Ovary (tissue), 10 donors: ENCODE measurements at places on chromosomes 7 and 10. TPM values are rescaled to one million over a fixed set of nuclear protein-coding genes. Genes with fewer than 3 reads are reported as not detected.

Gene KIAA1549
- polyA plus RNA-seq = 2.5 TPM

Gene SORCS3
- polyA plus RNA-seq = 0.07 TPM

Gene TET1
- 0.69 TPM for polyA plus RNA-seq

Gene WDR86
- 3.1 TPM for polyA plus RNA-seq

Gene ZNF518A
- 4.5 TPM for polyA plus RNA-seq

Gene CCDC3
- 74.7 TPM for polyA plus RNA-seq

Gene ANKRD1
- polyA plus RNA-seq = 0.36 TPM

GRCh38 chr7:18294411-18294810 is 201.1 kb upstream of the HDAC9 start:
- H3K27me3 ChIP-seq = no peaks in the 10 kb centered on the region
- no peak overlapping the region for H3K27ac ChIP-seq
- H3K4me3 ChIP-seq = no peak overlapping the region
- H3K36me3 ChIP-seq = no peaks in the 10 kb centered on the region
- DNase-seq = no peak

- H3K27ac ChIP-seq = no peak overlapping the region
- no peaks in the 10 kb centered on the region for H3K27me3 ChIP-seq
- H3K4me3 ChIP-seq = no peak overlapping the region
- no peak for DNase-seq
- H3K36me3 ChIP-seq = no peaks in the 10 kb centered on the region
These were observed 51.4 kb upstream of the APBB1IP start for GRCh38 chr10:26386781-26387180.

GRCh38 chr7:130486114-130486953 is 5.6 kb upstream of the MEST start:
- DNase-seq = peak; percentile 80
- peak overlapping the region; percentile 41 for H3K4me3 ChIP-seq
- H3K27me3 ChIP-seq = no peaks in the 10 kb centered on the region
- H3K36me3 ChIP-seq = no peaks in the 10 kb centered on the region
- H3K4me1 ChIP-seq = peaks cover 5% of the 10 kb centered on the region

- H3K27ac ChIP-seq = no peak overlapping the region
- no peak for DNase-seq
- no peaks in the 10 kb centered on the region for H3K4me1 ChIP-seq
- H3K36me3 ChIP-seq = no peaks in the 10 kb centered on the region
- no peak overlapping the region for H3K4me3 ChIP-seq
- H3K27me3 ChIP-seq = no peaks in the 10 kb centered on the region
These were observed 181.8 kb upstream of the PRSS1 start for GRCh38 chr7:142567201-142568075.

GRCh38 chr7:142753366-142753765 is 4.1 kb downstream of the PRSS1 start:
- H3K4me1 ChIP-seq = no peaks in the 10 kb centered on the region
- H3K27ac ChIP-seq = no peak overlapping the region
- H3K4me3 ChIP-seq = no peak overlapping the region
- no peaks in the 10 kb centered on the region for H3K27me3 ChIP-seq
- no peak for DNase-seq
- H3K36me3 ChIP-seq = no peaks in the 10 kb centered on the region

- no peaks in the 10 kb centered on the region for H3K27me3 ChIP-seq
- H3K4me1 ChIP-seq = no peaks in the 10 kb centered on the region
- H3K4me3 ChIP-seq = no peak overlapping the region
- no peak for DNase-seq
- H3K27ac ChIP-seq = no peak overlapping the region
These were observed 19.7 kb downstream of the DNAJC12 start for GRCh38 chr10:67818323-67818722.

- DNase-seq = no peak
- H3K27ac ChIP-seq = no peak overlapping the region
- H3K4me3 ChIP-seq = no peak overlapping the region
- no peaks in the 10 kb centered on the region for H3K36me3 ChIP-seq
These were observed 39.7 kb downstream of the TAC1 start for GRCh38 chr7:97771576-97771975.

DNA sequence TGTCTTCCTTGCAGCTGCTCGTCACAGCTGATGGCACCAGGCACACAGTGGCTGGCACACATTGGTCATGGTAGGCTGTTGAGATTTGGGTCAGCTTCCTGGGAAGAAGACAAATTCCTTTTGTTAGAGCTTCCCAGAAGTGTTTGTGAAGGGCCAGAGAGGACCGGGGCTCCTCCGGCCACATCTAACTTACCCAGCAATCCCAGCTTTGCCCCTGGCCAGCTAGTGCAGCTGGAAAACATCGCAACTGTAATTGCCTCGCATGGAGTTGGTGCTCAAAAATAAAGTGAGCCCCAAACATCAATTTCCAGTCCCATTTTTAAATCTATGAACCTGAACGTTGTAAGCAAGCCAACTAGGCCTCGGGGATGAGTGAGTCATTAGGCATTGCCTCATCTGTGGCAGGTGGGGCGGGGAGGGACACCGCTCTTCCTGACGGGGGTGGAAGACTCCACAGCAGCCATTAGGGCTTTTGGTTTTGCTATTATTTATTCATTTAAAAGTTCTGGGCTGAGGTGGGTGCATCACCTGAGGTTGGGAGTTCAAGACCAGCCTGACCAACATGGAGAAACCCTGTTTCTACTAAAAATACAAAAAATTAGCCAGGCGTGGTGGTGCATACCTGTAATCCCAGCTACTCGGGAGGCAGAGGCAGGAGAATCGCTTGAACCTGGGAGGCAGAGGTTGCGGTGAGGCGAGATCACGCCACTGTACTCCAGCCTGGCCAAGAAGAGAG is 12.4 kb downstream of the CPA5 start:
- DNase-seq = peak; percentile 55
- no peak overlapping the region for H3K4me3 ChIP-seq
- peaks cover 16% of the 10 kb centered on the region for H3K4me1 ChIP-seq
- H3K27me3 ChIP-seq = no peaks in the 10 kb centered on the region
- peak overlapping the region; percentile 25 for H3K27ac ChIP-seq

DNA sequence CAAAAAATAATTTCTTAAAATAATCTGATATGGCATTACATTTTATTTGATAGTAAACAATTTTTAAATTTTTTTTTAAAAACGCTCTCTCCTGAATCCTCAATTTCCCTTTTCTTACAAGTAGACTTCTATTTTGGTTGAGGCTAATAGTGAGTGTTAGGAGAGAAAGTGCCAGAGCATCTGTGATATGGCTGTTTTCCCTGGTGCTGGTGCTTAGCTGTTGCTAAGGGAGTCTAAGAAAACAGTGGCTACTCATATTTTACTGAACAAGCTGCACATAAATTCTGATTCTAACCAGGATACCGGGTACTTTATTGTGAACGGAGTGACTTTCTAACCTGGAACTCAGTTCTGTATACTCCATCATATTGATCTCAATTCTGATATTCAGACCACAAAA is 311.1 kb upstream of the KIAA1217 start:
- no peaks in the 10 kb centered on the region for H3K4me1 ChIP-seq
- no peak overlapping the region for H3K27ac ChIP-seq
- no peak overlapping the region for H3K4me3 ChIP-seq
- no peaks in the 10 kb centered on the region for H3K36me3 ChIP-seq

DNA sequence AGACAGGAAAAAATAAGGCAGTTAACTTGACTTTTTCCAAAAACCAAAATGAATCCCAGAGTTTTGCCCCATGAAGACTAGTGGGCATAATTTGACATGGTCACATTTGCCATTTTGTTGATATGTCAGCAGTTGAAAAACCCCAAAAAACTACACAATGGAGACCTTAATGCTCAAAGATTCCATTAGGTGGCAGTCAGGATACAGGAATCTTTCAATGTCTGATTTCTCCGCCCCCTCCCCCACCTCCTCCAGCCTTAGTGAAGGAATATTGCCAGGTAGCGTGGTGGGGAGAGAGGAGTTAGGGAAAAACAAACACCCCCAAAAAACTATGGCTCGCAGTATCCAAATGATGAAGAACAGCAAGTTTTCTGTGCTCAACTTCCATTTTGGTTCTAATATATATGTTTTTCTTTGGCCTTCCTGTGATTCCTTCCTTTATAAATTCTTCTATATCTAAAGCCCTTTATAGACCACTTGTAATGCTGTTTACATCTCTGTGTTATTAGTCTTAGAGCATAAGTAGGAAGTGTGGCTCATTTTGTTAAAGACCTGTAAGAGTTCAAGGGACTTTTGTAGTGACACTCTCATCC is 6.7 kb upstream of the SMNDC1 start:
- no peak overlapping the region for H3K27ac ChIP-seq
- no peak overlapping the region for H3K4me3 ChIP-seq
- no peaks in the 10 kb centered on the region for H3K4me1 ChIP-seq
- H3K27me3 ChIP-seq = no peaks in the 10 kb centered on the region

GRCh38 chr10:47023237-47024045 is 112.2 kb downstream of the PTPN20 start:
- peak; percentile 17 for DNase-seq
- no peaks in the 10 kb centered on the region for H3K4me1 ChIP-seq
- no peaks in the 10 kb centered on the region for H3K27me3 ChIP-seq
- H3K36me3 ChIP-seq = no peaks in the 10 kb centered on the region
- H3K27ac ChIP-seq = no peak overlapping the region

GRCh38 chr10:43282881-43283280 is 16.0 kb upstream of the RASGEF1A start:
- H3K27me3 ChIP-seq = no peaks in the 10 kb centered on the region
- no peaks in the 10 kb centered on the region for H3K4me1 ChIP-seq
- no peak overlapping the region for H3K27ac ChIP-seq
- H3K36me3 ChIP-seq = no peaks in the 10 kb centered on the region
- no peak for DNase-seq

DNA sequence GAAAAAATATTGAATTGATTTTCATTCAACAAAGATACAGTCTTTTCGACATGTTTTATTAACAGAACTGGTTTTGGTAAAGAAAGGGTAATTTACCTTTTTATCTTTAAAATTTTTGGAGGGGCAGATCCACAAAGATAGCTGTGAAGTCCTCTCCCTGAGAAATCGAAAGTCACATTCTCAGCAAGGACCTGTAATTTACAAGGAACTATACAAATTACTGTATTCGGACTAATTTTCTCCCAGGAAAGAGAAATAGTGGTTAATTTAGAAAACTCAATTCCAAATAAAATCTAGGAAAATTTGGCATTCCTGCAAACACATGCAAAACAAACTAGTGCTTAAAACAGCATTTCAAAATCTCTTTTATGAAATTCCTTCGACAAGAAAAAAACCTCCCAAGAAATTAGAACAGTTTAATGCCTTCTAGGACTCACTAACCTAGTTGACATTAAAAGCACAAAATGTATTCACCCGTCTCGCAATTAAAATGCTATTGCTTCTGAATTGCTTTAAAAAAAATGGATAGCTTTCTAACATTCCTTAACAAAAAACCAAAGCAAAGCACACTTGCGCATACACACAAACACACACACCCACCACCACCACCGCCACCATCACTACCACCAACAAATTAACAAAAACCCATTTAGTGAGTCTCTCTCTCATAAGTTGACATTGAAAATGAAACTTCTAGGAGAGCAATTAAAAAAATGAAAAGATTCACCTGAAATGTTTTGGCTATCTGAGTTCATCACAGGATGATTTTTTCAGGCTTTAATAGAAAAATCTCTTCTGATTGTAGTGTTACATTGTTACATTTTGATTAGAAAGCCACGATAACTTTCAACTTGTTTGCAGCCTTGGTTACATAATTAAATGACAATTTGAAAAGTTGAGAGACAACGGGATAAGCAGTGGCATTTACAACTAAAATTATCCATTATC is 4.0 kb upstream of the NKX2-3 start:
- H3K27me3 ChIP-seq = peaks cover 3% of the 10 kb centered on the region
- no peak for DNase-seq
- no peaks in the 10 kb centered on the region for H3K4me1 ChIP-seq
- no peak overlapping the region for H3K4me3 ChIP-seq
- H3K36me3 ChIP-seq = no peaks in the 10 kb centered on the region

GRCh38 chr7:158377800-158378623 is 209.6 kb downstream of the PTPRN2 start:
- H3K27me3 ChIP-seq = no peaks in the 10 kb centered on the region
- no peak overlapping the region for H3K4me3 ChIP-seq
- no peak for DNase-seq
- H3K27ac ChIP-seq = no peak overlapping the region

DNA sequence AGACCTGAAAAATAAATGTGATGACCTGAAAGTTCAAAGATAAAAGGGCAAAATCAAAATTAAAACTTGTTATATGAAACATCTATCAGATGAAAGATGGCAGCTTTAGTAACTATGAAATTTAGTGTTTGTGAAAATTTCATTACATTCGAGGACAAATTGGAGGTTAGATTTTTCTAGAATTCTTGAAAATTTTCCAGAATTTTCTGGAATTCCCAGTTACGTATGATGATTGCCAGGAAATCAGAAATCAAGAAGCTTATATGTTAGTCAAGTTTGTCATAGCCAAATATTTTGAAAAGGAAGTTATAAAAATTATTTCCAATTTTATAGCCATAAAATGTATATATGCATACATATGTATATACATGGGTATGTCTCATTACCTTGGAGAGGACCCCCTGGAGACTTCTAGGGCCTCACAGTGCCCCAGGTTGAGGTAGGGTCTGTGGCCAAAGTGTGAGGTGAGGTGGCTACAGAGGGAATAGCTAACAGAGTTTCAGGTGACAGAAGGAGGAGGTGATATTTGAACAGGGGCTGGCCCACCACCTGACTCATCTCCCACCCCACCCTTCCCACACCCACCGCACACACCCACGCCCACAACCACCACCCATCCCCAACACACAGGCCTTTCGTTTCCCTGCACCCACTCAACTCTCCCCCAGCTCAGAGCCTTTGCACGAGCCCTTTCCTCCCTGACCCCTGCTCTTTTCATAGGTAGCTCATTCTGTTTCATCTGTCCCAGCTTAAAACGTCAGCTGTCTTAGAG is 21.5 kb downstream of the C10orf105 start:
- DNase-seq = no peak
- no peak overlapping the region for H3K27ac ChIP-seq
- H3K4me1 ChIP-seq = no peaks in the 10 kb centered on the region
- H3K36me3 ChIP-seq = no peaks in the 10 kb centered on the region
- no peak overlapping the region for H3K4me3 ChIP-seq

DNA sequence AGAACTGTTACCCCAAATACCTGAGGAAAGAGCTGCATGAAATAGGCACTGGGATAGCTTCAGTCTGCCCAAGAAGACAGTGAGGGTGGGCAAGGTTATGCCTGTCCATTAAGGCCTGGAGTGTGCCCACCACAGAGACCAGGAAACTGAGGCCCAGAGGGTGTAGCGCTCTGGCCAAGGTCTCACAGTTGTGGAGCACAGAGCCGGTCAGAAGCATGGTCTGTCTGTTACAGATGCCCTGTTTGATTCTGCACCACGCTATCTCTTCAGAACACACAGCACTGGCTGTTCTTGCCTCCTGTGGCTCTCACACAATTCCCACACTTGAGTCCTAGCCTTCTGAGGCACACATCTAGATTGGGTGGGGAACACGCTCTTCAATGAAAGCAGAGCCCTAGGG is 261.4 kb downstream of the GRID1 start:
- no peak for DNase-seq
- no peak overlapping the region for H3K4me3 ChIP-seq
- no peaks in the 10 kb centered on the region for H3K36me3 ChIP-seq
- no peaks in the 10 kb centered on the region for H3K27me3 ChIP-seq
- H3K27ac ChIP-seq = no peak overlapping the region
